ENCODE measurements at places on chromosomes 11 and 22.

GRCh38 chr22:43591380-43591779 is 179.6 kb downstream of the MPPED1 start:
- no peak for DNase-seq

DNA sequence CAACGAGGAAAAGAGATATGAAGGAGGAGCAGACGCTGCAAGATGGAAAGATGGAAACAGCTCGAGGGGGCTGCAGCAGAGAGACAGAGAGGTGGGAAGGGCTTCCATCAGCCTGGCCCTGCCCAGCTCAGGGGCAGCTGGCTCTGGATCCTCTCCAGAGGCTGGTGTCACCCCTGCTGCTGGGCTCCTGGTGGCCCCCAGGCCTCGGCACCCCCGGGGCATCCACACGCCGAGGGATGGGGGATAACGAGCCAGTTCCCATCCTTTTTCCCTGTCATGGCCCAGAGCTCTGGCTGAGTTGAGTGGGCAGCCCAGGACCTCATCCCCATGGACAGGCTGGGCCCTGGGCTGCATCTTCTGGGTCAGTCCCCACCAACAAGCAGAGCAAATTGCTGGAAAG is 102.3 kb downstream of the ST3GAL4 start:
- DNase-seq, result no peak

- no peak for DNase-seq
These were observed 134.1 kb upstream of the TMEM45B start for GRCh38 chr11:129681344-129682114.

DNA sequence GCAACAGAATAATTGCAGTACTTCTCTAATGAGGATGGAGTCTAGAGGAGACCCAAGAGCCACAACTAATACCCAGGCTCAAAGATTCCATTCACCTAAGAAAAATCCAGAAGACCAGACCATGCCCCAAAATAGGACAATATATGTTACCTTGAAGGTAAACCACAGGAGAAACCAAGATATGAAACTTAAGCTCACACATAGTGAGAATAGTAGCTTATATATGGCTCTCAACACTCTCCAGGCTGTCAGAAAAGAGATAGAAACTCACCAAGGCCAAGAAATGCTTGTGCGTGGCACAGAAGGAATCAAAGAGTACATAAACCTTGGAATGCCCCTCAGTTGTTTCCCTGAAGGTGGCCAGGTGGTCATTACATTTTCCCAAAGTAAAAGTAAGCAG is 9.1 kb downstream of the FAM111A start:
- DNase-seq, result no peak

DNA sequence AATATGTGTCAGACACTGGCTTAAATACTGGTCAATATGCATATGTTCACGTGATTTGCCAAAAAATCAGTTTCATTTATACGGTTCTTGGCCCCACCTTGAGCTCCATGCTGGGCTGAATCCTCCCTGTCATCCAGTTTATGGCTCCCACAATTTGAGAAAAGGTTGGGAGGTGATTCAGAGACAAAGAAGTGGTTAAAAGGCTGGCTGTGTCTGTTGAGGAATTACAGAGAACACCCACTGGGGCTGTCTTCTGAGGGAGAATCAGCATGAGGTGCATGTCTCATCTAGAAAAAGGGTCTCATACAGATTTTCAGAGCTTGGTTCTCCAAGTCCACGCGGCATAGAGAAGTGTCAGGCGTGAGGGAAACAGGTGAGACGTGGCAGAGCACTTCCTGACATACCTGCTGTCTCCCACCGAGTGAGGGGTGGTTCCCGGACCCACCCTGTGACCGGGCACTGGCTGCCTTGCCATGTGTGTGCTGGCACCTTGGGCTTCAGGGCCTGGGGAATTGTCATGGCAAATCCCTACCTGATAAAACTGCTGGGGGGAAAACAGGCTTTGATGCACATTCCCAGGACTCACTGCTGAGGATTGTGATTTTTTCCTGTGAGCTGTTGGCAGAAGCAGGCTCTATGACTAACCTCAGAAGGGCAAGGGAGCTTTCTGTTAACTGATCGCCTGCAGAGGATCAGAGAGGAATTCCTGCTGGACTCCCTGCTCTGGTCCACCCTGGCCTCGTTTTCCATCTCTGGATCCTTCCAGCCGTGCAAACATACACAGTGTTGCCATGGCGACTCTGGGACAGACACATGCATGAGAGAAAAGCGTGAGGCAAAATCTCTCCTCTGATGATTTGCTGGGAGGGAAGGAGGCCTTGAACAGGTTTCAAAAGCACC is 223.6 kb downstream of the ADAMTS15 start:
- no peak for DNase-seq

DNA sequence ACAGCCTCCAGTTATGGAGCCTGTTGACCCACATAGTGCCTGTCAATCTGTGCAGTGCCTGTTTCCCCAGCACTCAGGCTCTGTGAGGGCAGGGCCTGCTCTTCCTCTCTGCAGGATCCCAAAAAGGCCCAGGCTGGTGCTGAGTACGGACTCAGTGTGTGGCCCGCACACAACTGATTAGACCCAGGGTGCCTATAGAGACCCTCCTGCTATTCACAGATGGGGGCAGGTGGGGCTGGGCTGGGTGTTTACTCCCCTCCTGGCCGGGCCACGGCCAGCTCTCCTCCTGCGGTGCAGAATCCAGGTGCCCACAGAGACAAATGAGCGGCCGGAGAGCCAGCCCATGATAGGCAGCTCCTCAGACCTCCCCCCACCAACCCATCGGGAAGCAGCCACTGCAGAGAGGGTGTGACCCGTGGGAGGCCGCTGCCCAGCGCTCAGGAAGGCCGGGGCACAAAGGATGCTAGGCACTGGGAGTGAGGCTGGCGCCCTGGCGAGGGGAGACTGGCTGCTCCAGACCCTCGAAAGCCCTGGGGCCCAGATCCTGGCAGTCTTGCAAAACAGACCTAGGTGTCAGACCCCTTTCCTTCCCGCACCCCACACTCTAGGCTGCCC is 239.0 kb downstream of the CTTN start:
- no peak for DNase-seq

- DNase-seq, result no peak
These were observed 121.0 kb downstream of the SLC1A2 start for GRCh38 chr11:35298369-35298768.

- no peak for DNase-seq
These were observed 26.8 kb upstream of the RTL6 start for GRCh38 chr22:44524806-44525205.

DNA sequence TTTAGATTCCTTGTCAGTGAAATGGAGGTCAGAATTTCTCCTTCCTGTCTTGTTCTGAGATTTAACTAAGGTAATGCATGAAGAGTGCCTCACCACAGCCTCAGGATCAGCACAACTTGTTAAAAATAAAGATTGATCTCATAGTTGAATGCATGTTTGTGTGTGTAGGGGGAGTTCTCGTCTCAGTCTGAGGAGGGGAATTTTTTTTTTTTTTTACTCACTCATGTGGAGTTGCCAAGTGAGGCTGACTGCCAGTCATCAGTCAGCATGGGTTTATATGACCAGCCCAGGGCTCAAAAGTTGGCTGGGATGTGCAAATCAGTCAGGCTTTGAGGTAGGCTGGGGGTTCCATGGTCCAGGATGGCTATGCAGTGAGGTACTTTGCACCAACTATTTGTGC is 113.2 kb downstream of the FANCF start:
- no peak for DNase-seq
